CD4-positive, alpha-beta T cell (primary cell): ENCODE measurements at places on chromosomes 3 and 15.

GRCh38 chr3:158085358-158085757, 20.9 kb downstream of the SHOX2 start:
- DNase-seq: no peak

- no peak for DNase-seq
These were observed 2.8 kb downstream of the PLXNB1 start for GRCh38 chr3:48426944-48427629.

DNA sequence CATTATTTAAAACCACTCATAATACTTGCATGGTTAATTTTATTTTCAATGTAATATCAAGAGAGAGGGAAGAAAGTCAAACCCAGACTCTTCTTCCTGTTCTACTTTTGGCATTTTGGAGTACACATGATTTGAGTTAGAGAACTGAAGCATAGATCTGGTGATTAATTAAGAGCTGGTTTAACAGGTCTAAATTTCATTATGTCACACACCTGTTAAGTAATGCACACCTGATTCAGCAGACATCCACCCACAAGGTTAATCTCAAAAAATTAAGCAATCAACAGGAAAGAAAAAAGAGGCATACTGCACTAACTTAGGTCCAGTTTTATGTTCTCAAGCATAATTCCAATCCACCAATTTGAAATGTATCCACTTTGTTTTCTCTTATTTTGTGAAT, 101.1 kb upstream of the ICE2 start:
- no peak for DNase-seq

DNA sequence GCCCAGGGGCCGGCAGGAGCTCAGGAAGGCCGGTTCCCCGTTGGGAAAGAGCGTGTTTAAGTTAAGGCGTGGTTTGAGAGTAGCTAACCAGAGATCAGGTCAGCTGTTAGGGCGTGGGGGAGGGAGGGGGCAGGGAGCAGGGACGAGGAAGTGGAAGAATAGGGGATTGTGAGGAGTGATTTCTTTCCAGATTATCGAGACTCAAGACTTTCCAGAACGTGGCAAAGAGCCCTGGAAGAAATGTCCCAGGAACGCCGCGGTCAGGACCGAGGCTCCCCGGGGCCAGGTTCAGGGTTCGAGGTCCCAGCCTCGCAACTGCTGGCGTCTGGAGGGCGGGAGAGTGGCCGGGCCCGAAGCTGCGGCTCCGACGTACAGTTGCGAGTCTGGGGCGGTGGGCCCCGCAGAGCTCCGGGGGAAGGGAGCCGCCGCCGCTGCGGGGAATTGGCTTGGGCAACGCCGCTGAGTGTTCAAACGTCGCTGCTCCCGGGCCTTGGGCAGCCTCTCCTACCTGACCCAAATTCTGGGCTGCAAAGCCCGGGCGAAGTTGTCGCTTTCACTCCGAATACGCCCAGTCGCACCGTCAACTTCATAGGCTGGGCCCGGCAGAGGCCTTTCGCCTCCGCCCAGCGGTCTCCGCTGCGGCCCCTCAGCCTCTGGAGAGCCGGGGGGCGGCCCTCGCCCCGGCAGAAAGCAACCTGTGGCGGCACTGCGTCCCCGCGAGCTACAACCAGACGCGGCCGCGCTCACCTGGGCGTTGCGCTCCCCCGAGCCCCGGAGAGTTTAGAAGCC, 9.5 kb downstream of the ISL2 start:
- no peak for DNase-seq

DNA sequence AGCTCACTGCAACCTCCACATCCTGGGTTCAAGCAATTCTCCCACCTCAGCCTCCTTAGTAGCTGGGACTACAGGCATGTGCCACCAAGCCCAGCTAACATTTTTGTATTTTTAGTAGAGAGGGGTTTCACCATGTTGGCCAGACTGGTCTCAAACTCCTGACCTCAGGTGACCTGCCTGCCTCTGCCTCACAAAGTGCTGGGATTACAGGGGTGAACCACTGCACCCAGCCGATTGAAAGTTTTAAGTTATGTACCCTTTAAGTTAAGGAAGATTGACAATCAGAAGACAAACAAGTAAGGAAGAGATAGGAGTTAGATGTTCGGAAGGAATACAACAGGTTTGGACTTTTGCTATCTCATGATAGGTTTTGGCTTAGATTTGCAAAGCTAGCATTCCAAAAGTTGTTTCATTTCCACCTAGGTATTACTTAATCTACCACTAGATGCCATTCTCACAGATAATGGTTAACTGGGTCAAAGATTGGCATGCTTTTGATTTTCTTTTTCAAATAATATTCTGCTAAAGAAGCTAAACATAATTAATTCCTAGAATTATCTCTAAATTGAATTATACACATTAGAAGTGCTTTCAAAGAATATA, 35.0 kb downstream of the GATM start:
- DNase-seq: no peak

DNA sequence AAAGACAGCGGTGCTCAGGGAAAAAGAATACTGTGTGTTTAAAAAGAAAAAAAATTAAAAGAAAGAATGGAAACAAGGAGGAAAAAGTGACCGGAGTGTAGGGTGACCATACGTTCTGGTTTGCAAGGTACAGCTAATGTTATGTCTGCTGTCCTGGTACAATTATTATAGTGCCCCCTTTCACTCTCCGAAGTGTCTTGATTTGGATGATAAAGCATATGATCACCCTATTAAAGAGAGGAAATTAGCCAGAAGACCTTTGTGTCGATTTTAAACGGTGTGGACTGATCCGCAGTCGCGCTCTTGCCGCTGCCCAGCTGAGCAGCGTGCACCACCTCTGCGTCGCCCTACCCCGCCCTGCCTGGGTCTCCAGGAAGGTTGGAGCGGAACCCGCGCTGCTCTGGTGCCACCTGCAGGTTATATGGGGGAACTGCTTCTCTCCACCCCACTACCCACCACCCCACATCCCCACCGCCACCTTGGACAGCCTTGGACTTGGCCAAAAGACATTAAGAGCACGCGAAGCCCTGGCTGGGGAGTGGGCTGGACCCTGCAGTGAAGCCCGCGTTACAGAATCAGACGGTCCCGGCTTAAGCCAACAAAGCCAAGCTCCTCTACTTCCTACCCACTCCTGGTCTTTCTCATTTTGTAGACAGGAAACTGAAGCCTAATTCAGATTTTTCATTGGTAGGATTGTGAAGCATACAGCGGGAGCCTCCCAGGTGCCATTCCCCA, 41.2 kb upstream of the UBE2Q2 start:
- DNase-seq: peak; percentile 67

GRCh38 chr3:25804676-25805075, 14.8 kb downstream of the OXSM start:
- no peak for DNase-seq

- no peak for DNase-seq
These were observed 7.1 kb downstream of the BTLA start for GRCh38 chr3:112492124-112492523.

DNA sequence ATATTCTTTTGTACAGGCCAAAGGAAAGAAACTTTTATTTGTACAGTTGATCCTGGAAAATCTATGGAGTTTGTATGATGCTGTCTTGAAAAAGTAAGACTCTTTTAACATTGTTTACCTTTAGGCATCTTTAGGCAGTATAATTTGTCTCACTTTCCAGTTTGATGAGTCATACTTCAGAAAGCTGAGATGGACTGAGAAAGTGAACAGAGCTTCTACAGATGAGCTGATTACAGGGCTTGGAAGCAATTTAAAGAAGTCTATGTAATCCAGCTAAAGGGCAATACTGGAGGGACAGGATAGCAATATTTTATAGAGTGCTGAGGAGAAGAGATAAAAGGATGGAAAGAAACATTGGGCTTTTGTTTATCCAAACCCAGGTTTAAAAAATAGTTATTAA, 123.5 kb upstream of the GOLGA6L4 start:
- DNase-seq: no peak

- DNase-seq: no peak
These were observed 20.7 kb downstream of the IGSF11 start for GRCh38 chr3:119013951-119014350.

DNA sequence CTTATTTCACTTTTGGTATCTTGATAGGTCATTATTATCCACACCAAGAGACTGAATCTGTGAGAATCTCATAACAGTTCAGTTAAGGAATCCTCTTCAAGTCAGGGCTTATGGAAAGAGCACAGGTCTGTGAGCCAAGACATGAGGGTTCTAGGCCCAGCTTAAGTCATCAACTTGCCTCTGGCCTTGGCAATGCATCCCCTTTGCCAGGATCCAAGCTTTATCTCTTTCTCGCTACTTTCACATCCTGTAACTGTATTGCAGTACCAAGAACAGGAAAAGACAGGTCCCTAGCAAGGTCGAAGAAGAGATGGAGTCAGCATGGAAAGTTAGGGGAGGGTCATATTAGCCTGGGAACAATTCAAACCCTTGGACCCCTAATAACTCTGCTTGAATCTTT, 13.5 kb upstream of the APOD start:
- no peak for DNase-seq

DNA sequence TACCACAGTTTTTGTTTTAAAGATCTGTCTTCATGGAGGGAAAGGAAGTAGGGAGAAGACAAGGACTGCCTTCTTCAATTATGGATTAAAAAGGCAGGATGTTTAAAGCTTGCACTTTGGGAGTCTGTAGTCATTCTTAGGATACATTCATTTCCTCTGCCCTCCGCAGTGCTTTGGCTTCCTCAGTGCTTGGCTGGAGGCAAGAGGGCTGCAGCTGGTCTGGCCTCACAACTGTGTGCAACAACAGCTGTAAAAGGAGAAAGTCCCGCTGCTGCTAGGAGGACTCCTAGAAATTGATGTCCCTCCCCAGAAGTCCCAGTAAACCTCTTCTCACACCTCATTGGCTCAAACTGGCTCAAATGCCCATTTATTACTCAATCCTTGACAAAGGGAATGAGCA, 54.4 kb upstream of the PPP2R3A start:
- DNase-seq: no peak

GRCh38 chr15:54014067-54014655, 35.9 kb downstream of the UNC13C start:
- no peak for DNase-seq

GRCh38 chr15:90184786-90185704, 16.1 kb upstream of the SEMA4B start:
- peak; percentile 79 for DNase-seq

- no peak for DNase-seq
These were observed 434.8 kb upstream of the DPH6 start for GRCh38 chr15:35980719-35981118.

DNA sequence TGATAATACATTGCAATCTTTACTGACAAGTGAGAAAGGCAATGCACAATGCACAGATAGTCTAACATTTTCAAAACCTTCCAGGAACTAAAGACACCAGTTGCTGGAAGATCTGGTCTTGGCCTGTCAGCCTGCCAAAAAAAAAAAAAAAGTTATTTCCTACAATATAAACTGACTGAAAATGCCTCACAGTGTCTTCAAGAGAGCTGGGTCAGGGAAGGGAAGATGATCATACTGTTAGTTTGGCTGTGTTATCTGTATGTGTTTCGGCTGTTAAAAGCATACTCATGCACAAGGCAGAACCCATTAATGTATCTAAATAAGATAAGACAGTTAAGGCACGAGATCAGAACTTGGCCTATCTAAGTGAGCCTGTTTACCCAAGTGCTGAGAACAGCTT, 673.4 kb downstream of the MECOM start:
- no peak for DNase-seq

DNA sequence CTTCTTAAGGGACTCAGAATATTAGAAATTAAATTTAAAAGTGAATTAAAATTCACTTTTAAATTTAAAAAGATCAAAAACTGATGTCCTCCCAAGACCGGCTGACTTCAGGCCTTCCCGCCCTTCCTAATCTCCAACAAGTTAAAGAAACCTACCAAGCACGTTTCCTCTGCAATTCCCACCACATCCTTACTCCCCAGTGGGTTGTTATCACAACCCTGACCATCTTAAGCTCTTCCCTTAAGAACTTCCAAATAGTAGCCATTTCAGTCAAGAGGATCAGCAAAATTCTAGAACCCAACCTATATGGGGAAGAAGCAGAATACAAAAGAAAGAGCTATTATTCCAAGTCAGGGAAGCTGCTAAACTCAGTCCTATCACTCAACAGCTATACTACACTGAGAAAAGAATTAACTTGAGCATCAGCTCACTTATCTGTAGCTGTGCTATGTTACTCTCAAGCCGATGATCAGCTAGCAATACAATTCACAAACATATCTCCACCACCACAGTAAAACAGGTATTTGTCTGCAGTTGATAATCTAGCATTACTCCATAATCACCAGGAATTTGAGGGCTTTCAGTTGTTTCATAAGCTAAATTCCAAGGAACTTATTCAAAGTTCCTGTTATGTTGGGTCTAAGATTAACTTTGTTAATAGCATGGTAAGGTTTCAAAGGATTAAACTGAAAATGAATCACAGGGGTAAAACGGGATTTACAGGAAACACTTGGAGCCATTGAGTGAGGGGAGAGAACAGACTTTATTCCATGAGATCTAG, 14.3 kb downstream of the ABCC5 start:
- DNase-seq: no peak

DNA sequence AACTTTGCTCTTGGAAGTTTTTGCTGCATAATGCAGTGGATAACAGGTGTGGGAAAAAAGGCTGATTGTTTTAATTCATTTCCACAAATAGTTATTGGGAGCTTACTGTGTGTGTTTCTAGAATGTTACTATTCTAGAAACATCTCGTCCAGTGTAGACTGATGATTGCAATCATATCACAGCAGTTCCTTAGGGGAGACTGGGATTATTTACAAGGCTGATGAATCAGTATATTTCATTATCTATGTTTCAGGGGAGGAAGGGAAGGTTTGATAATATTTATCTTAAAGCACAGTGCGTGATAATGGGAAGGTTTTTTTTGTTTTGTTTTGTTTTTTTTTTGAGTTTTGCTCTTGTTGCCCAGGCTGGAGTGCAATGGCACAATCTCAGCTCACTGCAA, 2.4 kb downstream of the USP13 start:
- no peak for DNase-seq

GRCh38 chr3:123140550-123140949, 61.2 kb upstream of the SEC22A start:
- no peak for DNase-seq

- DNase-seq: no peak
These were observed 78.1 kb upstream of the RNF7 start for GRCh38 chr3:141659821-141660613.

GRCh38 chr15:86273309-86273708, 193.6 kb downstream of the AGBL1 start:
- DNase-seq: no peak

DNA sequence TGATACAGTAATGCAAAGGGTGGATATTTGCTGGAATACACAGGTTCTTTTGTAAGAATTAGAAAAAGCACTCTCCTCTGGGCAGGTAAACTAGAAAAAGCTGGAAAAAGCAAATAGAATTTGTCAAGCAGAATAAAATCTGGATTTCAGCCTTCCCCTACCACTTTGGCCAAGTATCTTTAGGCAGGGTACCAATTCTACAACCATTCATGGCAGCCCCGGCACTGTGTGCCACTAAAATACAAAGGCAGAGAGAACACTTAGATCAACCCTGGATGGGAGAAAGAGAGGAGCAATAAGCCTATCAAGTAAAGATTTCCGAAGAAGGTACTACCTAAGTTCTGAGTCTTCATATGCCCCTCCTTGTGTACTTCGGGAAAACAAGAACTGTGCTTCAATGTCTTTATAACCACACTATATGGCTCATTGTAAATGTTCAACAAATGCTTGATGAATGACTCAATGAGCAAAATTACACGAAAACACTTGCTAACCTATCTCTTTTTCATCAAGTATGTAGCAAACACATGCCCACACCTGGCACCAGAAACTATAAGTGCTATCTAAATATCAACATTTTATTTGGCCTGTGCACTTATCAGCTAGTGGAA, 20.8 kb downstream of the STAG1 start:
- no peak for DNase-seq

- peak; percentile 38 for DNase-seq
These were observed 74.9 kb downstream of the DAPK2 start for GRCh38 chr15:63971427-63971805.
